ENCODE measurements at places on chromosomes 12 and 14. TPM values are rescaled to one million over a fixed set of nuclear protein-coding genes. Genes with fewer than 3 reads are reported as not detected.

The RAPGEF3 gene
- 5.1 TPM for total RNA-seq

The FOXJ2 gene
- total RNA-seq = 4.0 TPM

The MYO1H gene
- not detected for total RNA-seq

The PTCSC3 gene
- total RNA-seq = not detected

The NFKBIA gene
- total RNA-seq = 110 TPM

The DBX2 gene
- not detected for total RNA-seq

The LUM gene
- total RNA-seq = 191 TPM

The RERG gene
- total RNA-seq = 1.1 TPM

The EFS gene
- 4.6 TPM for total RNA-seq

The MFAP5 gene
- 124 TPM for total RNA-seq

The ZC2HC1C gene
- total RNA-seq = 0.96 TPM

The CAPS2 gene
- total RNA-seq = 7.0 TPM

The CD69 gene
- not detected for total RNA-seq

The ZDHHC22 gene
- total RNA-seq = not detected

The MMP17 gene
- 8.5 TPM for total RNA-seq

The ANKRD33 gene
- total RNA-seq = under 0.01 TPM

The ASCL1 gene
- not detected for total RNA-seq

The MYF5 gene
- not detected for total RNA-seq

The VASH1 gene
- total RNA-seq = 2.7 TPM

The FBRSL1 gene
- 1.9 TPM for total RNA-seq

The AREL1 gene
- total RNA-seq = 21.7 TPM

The EML5 gene
- total RNA-seq = under 0.01 TPM

The SDR9C7 gene
- total RNA-seq = not detected

The TMEM120B gene
- total RNA-seq = 10.7 TPM

The TESPA1 gene
- total RNA-seq = not detected

The VWF gene
- total RNA-seq = 4.4 TPM

The GARIN6 gene
- total RNA-seq = not detected

Data from regular cardiac myocyte (primary cell).